ENCODE measurements at places on chromosomes 2 and 18.

DNA sequence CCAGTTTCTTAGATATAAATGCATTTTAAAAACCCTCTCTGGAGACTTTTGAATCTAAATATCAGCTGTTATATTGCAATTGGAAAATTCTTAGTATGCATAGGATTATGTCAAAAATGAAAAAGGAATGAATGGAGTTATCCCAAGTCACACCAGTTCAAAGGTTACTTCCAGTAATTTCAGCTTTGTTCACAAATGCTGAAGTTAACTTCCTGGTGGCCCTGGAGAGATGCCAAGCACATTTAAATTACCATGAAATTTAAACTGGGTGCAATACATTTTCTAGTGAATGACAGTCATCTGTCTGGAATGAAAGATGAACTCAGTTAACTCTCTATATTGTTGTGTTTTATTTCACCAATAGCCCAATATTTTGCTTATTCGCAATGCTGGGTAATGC is 753.9 kb downstream of the SUCLG1 start:
- DNase-seq: no peak

DNA sequence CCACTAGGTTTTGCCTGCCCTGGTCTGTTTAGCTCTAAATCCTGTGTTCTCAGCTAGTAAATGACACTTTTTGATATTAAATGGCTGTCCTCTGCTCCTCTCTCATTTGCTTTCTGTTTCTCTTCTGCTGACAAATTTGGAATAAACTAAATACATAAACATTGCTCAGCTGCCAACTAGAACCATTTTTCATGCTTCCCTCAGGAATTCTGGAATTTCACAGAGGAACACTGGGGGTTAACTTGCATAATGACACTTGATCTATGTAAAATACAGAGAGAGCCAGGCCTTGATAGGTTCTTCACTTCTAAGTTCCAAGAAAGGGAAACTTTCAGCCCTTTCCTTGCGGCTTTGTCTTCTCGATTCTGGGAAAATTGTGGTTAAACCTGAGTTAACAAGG is 450.6 kb upstream of the ST6GAL2 start:
- no peak for DNase-seq

- DNase-seq: no peak
Observed at GRCh38 chr2:221495731-221496130, 76.4 kb downstream of the EPHA4 start.

- no peak for DNase-seq
Observed at GRCh38 chr2:70777450-70777849, 9.4 kb upstream of the ADD2 start.

- no peak for DNase-seq
Observed at GRCh38 chr2:23326330-23326729, 58.6 kb upstream of the KLHL29 start.

DNA sequence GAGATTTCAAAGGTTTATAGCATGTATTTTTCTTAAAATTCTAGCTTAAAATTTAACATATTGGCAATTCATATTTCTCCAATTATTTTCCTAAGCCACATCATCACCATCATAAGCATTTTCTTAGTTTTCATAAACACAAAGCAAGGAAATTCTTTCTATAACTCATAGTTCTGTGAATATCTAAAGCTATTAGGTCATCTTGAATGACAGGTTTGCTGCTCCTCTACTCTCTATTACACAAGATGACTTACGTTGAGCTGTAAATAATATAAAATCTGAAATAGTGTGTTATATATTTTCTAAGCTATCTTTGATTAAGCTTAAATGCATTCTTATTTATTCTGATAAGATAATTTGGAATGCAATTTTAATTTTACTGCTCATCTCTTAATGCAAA is 984.6 kb upstream of the CNTNAP5 start:
- no peak for DNase-seq

- DNase-seq: no peak
Observed at GRCh38 chr2:69779258-69780001, 37.5 kb downstream of the ANXA4 start.

DNA sequence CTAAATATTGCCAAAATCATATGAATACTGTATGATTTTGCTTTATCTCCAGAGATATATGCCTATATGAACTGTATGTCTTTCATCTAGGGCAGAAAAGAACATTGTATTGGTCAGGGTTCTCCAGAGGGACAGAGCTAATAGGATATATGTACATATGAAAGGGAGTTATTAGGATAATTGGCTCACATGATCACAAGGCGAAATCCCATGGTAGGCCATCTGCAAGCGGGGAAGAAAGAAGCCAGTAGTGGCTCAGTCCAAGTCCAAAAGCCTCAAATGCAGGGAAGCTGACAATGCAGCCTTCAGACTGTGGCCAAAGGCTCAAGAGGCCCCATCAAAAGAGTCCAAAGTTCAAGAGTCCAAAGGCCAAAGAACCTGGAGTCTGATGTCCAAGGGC is 209.9 kb downstream of the RNF144A start:
- DNase-seq: no peak

DNA sequence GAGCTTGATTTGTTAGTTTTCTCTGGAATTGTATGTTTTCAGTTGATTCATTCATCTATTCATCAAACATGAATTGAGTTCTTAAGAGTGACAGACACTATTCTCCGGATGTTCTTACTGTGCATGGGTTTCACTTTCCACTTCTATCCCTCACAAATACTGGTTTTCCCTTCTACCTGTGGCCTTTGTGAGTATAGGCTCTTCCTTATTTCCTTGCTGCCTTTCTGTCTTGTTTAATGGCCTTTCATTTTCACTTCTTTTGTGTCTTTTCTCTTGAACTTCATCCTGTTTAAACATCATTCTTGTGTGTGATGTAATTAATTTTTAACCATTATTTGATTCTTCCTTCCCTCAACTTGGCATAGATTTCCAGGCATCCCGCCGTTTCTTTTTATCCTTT is 90.7 kb downstream of the CRIM1 start:
- DNase-seq: no peak

DNA sequence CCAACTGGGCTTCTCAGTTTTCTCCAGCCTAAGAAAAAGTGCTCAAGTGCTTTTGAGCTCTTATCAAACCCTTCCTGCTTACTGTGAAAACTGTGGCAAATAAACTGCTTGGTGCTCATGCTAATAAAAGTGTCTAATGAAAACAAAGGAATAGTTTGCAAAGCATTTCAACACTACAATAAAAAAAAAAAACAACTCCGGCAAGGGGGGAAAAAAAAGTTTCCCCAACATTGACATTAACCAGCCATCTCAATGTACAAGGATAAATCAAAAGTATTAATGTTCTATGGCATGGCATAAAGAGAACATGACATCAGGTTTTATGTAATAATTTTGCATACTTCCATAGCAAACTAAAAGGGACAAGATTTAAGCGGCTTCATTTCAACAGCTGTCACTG is 14.7 kb upstream of the STPG4 start:
- no peak for DNase-seq

DNA sequence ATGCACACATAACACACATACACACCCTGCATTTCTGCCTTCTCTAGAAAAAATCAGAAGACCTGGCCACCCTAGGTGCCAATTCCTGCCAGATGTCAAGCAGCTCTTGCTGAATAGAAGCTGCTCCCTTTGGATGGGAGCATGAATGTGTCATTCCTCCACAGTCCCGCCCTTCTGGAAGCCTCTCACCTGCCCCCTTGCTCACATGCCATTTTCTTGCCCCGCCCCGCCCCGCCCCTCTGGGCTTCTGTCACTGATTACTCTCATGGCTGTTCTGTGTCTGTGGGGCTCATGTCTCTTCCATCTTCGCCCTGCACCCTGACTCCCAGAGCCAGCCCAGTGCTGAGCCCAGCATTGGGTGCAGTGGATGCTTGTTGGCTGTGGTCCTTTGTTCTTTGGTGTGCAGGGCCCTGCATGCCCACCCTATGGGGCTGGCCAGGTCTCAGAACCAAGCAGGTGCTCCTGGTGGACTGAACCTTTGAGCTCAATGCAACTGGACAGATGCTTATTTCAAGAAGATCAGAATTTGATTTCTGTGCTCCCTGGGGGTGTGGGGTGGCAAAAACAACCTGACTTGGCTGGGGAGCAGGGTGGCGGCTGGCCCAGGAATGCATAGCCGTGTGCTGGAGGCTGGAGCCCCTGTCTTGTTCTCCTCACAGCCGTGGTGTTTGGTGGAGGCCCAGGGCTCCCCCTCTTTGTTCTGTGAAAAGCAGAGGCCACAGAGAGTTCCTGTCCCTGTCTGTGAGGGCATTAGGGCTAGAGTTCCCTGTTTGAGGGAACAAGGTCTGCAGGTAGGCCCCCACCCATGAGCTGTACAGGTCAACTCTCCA is 140.6 kb upstream of the GLI2 start:
- no peak for DNase-seq

- no peak for DNase-seq
Observed at GRCh38 chr2:162697111-162697510, 141.5 kb downstream of the KCNH7 start.

DNA sequence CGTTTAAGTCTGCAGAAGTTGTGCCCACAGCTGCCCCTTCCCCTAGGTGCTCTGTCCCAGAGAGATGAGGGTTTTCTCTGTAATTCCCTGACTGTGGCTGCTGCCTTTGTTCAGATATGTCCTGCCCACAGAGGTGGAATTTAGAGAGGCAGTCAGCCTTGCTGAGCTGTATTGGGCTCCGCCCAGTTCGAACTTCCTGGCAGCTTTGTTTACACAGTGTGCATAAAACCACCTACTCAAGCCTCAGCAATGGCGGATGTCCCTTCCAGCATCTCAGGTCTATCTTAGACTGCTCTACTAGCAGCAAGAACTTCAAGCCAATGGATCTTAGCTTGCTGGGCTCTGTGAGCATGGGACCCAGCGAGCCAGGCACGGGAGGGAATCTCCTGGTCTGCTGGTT is 48.1 kb downstream of the LHCGR start:
- DNase-seq: no peak

- no peak for DNase-seq
Observed at GRCh38 chr18:56298935-56299334, 339.5 kb downstream of the TXNL1 start.

- DNase-seq: no peak
Observed at GRCh38 chr2:184067502-184067901, 530.8 kb upstream of the ZNF804A start.

GRCh38 chr2:88451811-88452564 is 505 bp downstream of the FOXI3 start:
- no peak for DNase-seq

DNA sequence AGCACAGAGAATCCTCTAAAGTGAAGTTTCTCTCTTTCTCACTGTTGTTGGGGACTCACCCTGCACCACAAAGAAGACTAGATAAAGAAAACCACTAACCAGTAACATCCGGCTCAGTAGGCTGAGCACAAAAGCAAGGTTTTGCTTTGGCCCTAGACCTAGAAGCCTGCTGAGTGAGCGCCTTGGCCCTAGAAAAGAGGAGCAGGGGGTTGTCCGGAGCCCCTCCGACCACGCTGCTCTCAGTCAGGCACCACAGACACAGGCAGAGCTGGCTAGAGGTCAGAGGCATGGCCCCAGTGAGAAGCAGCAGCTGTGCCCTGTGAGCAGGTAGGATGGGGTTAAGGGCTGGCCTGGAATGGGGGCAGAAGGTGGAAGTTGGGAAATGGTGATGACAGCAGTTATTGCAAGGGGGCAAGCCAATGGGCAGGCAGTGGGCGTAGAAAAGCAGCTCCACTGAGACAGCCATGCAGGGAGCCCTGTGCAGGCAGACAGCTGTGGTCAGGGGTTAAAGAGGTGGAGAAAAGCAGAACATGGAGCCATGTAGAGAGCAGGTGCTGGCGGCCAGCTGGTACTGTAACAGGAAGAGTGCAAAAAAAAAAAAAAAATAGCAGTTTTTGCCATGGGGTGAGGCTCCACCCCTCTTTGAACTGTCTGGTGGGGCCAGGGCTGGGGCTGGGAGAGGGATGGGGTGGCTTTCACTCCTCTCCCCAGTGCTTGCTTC is 36.9 kb upstream of the SLC14A1 start:
- DNase-seq: no peak

- peak; percentile 69 for DNase-seq
Observed at GRCh38 chr2:196131384-196131937, 39.9 kb downstream of the STK17B start.

DNA sequence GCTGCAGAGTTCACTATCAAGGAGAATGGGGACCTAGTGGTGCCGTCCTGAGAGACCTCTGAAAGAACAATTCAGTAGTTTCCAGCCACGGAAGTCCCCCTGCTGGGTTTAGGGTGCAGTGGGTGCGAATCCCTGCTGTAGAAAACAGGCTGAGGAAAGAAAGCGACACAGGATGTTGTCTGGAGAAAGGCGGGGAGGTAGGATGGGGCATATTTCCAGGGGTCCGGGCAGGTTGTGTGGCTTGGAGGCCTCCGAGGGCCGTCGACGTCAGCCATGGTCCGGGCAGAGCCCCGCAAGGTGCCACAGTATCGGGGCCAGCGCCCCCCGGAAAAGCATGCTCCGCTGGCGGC is 807 bp upstream of the CREB1 start:
- peak; percentile 42 for DNase-seq

DNA sequence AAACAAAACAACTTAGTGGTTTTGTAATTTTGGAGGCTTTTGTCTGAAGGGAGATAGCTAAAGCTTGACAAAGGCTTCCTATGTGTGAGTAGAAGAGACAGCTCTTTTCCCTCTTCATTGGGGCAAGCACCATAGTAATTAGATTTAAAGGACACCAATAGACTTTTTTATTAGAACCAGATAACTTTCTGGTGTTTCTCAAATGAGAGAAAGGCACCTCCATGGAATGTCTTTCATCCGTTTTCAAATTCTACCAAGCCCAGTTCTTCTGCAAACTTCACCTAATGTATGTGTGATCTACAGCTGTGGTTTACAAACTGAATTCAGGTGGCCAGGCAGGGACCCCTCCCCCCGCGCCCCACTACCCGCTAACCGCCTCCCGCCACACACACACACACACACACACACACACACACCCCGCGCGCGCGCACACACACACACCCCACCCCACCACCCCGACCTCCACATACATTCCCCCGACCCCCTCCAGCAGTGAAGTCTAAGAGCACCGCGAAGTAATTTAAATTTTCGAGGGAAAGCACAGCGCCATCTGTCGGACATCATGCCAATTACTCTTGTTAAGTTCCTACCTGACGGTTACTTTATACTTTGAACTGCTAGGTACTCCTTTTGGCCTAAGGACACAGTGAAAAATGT is 31.6 kb upstream of the PPP1R1C start:
- peak; percentile 56 for DNase-seq

DNA sequence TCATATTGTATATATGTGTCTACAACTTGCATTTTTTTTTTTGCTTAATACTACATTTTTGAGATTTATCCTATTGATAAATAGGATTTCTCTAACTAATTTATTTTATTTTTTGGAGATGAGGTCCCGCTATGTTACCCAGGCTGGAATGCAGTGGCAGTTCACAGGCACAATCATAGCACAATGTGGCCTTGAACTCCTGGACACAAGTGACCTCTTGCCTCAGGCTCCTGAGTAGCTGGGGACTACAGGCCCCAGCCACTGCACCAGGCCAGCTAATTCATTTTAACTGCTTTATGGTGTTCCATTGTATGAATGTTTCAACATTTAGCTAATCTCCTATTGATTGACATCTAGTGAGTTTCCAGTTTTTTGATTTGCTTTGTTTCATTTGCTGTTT is 16.8 kb upstream of the CLASP1 start:
- DNase-seq: no peak

All from stimulated activated CD4-positive, alpha-beta T cell treated with anti-CD3 and anti-CD28 coated beads, Interleukin-2, amount 100 ng/mL, for 48 hours (primary cell).